Right renal cortex interstitium (tissue), 3 donors: ENCODE measurements at places on chromosomes 11 and 22. TPM values are rescaled to one million over a fixed set of nuclear protein-coding genes. Genes with fewer than 3 reads are reported as not detected.
A peak's percentile ranks its signal among the peaks of the same experiment; 100 is the strongest.

The CYTH4 gene
- polyA plus RNA-seq: 3.0 TPM

The MS4A15 gene
- not detected for polyA plus RNA-seq

The LUZP2 gene
- polyA plus RNA-seq: 0.78 TPM

The VSIG2 gene
- 5.8 TPM for polyA plus RNA-seq

The CHCHD10 gene
- polyA plus RNA-seq: 61.0 TPM

The KCNQ1 gene
- 10.2 TPM for polyA plus RNA-seq

The SMDT1 gene
- polyA plus RNA-seq: 67.7 TPM

The C22orf42 gene
- not detected for polyA plus RNA-seq

The TCN1 gene
- polyA plus RNA-seq: not detected

The TRPC6 gene
- 8.6 TPM for polyA plus RNA-seq

The SAA2 gene
- not detected for polyA plus RNA-seq

GRCh38 chr11:111283945-111284481 is 14.3 kb upstream of the POU2AF3 start:
- no peak for DNase-seq

GRCh38 chr11:44372989-44373388 is 63.0 kb upstream of the ALX4 start:
- DNase-seq: no peak

GRCh38 chr11:114233755-114234154 is 62.4 kb upstream of the NNMT start:
- no peak for DNase-seq

- no peak for DNase-seq
Measured at GRCh38 chr22:19520566-19521305, 3.5 kb downstream of the CLDN5 start.

- no peak for DNase-seq
Measured at GRCh38 chr11:131041331-131042040, 125.2 kb upstream of the SNX19 start.

DNA sequence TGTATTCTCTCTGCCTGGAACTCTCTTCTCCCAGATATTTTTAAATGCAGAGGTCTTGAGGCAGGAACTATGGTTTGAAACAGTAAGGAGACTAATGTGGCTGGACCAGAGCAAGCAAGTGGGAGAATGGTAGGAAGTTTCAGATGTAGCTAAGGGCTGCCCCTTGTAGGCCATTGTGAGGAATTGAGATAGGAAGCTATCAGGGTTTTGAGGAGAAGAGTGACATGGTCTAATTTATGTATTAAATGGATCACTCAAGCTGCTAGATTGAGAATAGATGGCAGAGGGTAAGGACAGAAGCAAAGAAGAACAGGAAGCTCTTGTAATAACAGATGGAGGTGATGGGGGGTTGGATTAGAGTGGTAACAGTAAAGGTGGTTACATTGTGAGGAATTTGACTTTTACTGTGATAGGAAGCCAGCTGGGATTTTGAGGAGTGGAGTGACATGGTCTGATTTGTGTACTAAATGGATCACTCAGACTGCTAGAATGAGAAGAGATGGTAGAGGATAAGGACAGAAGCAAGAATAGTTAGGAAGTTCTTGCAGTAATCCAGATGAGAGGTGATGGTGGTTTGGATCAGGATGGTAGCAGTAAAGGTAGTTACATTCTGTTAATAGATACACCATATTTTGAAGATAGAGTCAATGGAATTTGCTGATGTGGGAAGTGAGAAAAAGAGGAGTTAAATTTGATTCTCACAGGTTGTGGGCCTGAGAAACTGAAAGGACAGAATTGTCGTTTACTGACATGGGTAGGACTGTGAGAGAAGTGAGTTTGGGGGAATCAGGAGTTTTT is 63.0 kb downstream of the HIPK3 start:
- DNase-seq: no peak

DNA sequence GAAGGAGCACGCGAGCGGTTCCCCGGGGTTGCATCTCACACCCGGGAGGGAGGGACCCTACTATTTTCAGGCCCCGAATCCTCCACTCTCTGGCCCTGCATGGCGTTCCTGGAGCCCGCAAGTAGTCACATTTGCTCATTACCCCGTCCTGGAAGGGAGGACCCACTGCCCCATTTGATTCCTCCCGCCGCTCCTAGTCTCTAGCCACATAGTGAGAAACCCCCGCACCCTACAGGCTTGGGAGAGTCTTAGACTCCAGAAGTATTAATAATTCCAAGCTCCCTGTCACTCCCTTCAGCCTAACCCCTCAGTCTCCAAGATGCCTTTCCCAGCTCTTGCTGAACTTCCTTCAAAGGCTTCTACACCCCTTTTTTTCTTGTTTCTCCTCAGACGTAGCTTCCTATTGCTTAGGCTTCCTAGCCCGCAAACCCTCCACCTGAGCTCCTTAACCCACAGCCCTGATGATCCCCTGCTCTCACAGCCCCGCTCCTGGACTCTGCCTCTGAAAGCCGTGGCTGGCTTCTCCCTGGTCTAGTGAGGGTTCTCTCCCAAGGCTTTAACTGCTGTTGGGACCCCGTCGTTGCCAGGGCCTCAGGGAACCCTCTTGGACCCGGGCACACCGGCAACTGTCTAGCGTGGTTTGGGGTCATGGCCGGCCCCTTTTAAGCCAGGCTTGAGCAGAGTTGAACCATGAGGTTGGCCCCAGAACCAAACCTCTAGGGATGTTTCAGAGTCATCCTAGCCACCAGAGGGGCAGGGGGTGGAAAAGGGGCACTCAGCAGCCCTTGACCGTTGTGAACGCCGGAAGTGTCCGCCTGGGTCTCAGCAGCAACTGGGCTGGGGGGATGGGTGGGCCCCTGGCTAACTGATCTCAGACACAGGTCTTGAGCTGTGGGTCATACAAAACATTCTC is 862 bp downstream of the GGA1 start:
- DNase-seq: no peak

- no peak for DNase-seq
Measured at GRCh38 chr11:125086633-125087296, 23.7 kb downstream of the SLC37A2 start.

DNA sequence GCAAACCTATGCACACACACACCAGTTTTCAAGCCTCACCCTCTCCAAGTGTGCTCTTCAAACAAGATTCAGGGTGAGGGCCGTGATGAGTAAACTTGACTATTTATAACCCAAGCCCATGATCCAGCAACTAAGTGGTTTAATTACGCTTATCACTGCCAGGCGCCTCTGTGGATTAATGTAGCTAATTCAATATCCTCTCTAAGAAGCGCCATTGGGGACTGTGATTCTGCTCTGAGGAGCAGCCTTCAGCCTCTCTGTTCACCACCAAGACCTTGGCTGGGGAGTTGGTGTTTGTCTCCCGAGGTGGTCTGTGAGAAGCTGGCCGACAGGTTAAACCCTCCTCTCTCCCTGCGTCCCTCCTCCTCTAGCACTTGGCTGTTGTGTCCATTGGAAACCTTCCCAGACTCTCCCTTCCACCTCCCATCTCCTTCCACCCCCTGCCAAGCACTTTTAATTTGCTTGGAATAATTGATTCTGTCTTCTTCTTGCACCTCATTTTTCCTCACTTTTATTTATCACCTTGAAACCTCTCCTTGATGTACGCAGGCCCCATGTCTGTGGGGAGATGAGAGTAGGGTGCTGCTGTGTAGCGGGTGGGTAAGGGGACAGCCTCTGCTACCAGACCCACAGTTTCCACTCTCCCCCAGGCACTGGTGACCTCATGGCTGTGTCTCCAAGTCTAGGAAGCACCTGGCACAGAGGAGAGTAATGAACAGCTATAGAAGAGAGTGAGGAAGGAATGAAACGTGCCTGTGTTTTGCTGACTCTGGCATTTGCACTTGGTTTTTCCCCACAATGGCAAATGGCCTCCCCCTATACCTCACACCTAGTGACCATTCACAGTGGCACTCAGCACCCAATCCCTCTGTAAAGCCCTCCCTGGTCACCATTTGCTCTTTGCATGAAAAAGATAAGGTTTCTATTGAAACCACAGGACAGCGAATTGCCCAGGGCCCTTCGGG is 236.6 kb downstream of the GRIK4 start:
- DNase-seq: no peak

- no peak for DNase-seq
Measured at GRCh38 chr22:19803736-19804267, 43.2 kb downstream of the TBX1 start.

DNA sequence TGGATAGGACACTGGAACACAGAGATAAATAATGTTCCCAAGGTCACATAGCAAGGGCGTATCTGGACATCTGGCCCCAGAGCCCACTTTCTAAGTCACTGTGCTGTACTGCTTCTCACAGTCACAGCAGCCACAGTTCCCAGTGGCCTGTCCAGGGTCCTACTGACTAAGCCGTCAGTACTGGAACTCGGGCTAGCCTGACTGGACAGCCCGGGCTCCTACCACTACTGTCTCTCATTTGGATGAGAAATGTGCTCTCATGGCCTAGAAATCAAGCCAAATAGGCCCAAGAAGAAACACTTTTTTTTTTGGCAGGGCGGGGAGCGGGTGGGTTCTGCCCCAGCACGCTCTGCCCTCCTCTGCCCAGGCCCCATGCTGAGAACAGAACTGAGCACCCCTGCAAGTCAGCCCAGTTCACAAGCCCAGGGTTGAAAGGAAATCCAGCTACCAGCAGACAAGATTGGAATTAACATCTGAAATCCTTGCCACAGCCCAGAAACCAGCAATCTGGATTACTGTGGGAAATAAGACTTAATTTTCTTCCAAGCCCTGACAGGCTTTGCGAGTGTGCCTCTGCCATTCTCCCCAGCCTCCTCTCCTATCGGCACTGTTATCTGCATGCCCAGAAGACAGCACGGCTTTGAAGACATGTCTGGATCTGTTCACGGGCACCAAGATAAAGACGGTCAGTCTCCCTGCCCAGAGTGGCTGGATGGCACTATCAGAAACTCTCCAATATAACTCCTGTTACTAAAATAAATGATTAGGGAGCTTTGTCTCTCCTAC is 182.9 kb upstream of the NCAM1 start:
- no peak for DNase-seq

- DNase-seq: no peak
Measured at GRCh38 chr11:1592628-1593027, 5.5 kb downstream of the KRTAP5-2 start.

DNA sequence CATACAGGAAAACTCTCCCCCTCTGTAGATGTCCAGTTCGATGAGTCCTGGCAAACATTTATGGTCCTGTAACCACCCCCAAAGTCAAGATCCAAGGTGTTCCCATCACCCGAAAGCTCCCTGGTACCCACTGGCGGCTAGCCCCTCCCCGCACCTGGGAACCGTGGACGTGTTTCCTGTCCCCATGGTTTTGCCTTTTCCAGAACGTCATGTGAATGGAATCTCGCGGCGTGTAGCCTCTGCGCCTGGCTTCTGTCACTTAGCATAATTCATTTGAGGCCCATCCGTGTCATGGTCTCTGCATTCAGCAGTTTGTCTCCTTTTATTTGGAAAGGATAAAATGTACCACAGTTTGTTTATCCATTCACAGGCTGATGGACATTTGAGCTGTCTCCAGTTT is 106.3 kb downstream of the KCNQ1 start:
- DNase-seq: no peak

DNA sequence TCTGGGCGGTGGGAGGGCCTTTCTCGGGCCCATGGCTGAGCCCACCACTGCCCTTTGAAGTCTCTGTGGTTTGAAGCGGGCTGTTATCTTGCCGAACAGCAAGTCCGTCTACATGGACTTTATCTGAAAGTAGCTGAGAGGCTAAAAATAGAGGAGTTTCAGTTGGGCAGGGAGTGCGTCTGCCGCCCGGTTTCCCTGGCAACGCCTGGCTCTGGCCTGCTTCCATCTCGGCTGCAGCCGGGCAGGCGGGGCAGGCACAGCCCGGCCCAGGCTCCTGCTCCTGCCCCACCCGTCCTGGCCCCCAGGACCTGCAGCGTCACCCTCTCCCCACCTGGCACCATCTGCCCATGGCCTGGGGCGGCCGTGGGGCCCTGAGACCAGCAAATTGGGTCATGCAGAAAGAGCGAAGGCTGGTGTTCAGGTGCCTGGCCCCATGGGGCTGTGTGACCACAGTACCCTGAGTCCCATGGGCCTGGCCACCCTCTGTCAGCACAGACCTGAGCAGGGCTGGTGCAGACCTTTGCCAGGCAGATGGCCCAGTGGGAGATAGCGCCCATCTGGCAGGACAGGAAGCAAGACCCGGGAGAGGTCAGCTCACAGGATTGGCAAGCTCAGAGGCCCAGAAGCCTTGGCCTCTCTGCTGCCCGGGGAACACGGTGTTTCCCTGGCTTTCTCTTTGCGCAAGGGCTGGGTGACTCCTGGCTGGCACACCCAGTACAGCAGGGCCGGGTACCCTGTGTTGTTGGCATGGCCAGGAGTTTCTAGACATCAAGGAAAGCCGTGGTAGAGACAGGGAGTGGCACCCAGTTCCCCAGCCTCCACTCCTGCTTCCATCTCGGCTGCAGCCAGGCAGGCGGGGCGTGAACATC is 79.1 kb upstream of the KCNQ1OT1 start:
- DNase-seq: no peak

DNA sequence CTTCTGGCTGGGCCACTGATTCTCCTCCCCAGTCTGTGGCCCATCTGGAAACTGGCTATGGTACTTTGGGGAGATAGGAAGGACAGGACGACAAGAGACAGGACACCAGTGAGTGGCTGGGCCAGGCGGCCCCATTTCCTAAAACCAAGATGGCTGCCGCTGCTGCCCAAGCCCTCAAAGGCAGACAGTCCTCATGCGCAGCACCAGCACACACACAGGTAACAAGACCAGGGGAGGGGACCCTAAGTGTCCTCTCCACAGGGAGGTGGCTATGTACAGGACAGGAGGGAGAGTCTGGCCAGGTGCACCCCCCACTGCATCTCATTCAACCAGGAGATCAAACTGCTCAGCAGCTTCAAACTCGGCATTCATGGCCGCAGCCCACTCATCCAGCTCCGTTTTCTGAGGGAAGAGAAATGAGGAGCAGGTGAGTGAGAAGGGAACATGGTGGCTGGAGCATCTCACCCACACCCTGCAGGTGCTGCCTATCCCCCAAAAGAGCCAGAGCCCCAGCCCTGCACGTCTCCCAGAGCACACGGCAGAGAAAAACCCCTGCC is 5.0 kb downstream of the CDCA5 start:
- no peak for DNase-seq

DNA sequence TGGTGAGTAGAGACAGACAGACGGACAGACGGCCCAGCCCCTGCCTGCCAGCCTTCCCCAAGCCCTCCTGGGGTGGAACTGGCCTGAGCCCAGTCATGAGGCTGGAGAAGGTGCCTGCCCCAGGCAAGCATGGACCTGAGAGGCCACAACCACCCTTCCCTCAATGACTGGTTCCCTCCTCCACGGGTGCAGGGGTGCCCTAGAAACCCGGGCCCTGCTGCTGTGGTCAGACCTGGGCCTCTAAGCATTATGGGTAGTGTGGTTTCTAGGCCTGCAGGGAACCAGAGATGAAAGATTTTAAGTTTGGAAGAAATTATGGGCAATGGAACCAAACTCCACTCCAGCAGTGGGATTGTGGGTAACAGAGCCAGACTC is 13.5 kb downstream of the RHBDD3 start:
- no peak for DNase-seq

GRCh38 chr22:40462195-40462984 is 92.0 kb downstream of the SGSM3 start:
- DNase-seq: no peak

- DNase-seq: no peak
Measured at GRCh38 chr11:72546866-72547265, 112.5 kb upstream of the CLPB start.

GRCh38 chr11:78188286-78189173 is at the start of the genes KCTD21 and USP35:
Gene KCTD21, minus strand, starts transcription at chr11:78188626. Its CDS starts 14,072 bp downstream, at chr11:78174554.
Gene USP35, plus strand, starts transcription at chr11:78188919. Its CDS starts 7,327 bp downstream, at chr11:78196246.
- peak; percentile 89 for DNase-seq

GRCh38 chr11:69465236-69466000 is 16.0 kb upstream of the LINC01488 start:
- no peak for DNase-seq
